ENCODE measurements at places on chromosomes 3 and 15.
A peak's percentile ranks its signal among the peaks of the same experiment; 100 is the strongest.

GRCh38 chr3:51773529-51774056 lies 5.4 kb downstream of the IQCF6 start:
- no peak for DNase-seq

GRCh38 chr3:44501971-44502370 lies 24.5 kb upstream of the ZNF445 start:
- no peak for DNase-seq

GRCh38 chr3:38837358-38837757 lies 21.3 kb upstream of the SCN10A start:
- no peak for DNase-seq

- DNase-seq = peak; percentile 73
These were observed 451 bp downstream of the CHCHD4 start for GRCh38 chr3:14124223-14124614.

DNA sequence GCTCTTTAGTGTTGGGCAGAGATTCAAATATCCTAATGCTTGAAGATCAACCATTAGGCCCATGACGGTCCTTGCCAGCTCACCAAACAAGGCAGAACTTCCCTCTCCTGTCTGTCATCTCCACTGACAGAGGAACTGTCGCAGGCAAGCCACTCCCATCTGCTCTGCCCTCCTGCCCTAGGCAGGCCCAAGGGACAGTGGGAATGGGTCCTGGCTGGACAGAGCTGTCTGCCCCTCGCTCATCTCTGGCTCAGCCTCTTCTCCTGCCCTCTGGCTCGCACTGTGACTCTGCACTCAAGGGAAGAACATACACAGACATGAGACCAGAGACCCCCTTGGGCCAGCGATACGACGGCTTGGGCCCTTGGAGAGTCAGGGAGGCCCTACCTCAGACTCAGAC lies 7.6 kb upstream of the MUSTN1 start:
- peak; percentile 50 for DNase-seq

DNA sequence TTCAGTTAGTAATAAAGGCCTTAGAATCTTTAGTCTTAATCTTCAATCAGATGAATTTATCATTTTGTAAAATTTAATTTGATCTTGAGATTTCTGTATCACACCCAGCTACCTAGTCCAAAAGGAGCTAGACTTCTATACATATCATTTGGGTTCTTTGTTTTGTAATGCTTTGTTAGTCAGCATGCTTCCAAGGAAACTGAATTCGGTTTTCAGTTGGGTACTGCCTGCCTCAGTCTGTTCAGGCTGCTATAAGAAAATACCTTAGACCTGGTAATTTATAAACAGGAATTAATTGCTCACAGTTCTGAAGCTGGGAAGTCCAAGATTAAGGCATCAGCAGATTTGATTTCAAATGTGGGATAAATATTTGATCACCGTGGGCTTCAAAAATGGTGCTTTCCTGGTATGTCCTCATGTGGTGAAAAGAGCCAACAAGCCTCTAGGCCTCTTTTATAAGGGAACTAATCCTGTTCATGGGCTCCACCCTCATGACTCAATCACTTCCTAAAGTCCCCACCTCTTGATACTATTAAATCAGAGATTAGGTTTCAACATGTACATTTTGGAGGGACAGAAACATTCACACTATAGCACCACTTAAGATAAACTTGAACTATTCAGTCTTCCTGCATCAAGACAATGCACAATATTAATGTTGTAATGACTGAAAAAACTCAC lies 800.7 kb downstream of the NAALADL2 start:
- no peak for DNase-seq

DNA sequence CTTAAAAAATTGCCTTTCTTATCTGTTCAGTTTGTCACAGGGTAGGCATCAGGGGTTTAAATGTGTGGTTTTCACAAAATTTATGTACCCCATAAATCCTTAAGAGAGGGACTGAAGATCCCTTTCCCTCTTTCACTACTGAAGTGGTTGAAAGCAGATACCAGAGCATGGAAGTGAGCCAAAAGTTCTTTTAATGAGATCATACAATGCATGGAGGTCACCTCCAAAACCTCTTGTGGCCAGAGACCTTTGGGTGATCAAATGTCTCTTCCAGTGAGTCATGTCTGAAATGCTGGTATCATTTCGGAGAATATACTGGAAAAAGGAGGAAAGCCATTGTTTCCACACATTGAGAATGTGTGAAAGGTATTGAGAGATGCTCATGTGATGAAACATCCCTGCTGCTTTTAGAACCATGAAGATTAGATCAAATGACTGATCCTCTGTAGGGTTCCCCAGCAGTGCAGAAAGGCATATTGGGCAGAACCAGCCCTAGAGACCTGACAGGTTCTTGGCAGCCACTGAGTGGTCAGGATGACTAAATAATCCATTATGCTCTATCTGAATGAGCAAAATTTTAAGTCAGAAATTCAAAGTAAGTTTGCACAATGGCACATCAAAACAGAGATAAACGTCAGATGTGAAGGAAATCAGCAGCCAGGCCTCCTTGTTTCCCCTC lies 165.8 kb upstream of the SLC2A2 start:
- no peak for DNase-seq

DNA sequence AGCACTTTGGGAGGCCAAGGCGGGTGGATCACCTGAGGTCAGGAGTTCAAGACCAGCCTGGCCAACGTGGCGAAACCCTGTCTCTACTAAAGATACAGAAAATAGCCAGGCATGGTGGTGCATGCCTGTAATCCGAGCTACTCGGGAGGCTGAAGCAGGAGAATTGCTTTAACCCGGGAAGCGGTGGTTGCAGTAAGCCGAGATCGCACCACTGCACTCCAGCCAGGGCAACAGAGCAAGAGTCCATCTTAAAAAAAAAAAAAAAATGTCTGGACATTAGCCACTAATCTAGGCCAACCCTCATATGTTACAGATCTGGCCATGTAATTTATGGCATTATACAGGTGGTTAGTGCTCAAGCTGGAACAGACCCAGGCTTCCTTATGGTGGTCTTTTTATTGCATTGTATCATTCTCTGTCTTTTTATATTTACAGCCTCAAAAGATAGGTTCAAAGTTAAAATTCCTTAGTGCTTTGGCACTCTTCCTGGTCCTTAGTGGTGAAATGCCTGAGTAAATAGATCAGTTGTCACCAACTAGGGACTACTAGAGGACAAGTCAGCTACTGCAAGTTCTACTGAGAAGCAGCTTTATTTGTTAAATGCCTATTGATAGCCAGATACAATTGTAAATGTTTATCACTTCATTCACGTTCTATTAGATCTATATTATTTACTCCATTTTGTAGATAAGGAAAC lies 16.0 kb downstream of the STARD9 start:
- DNase-seq = no peak

Measured in posterior cingulate gyrus (tissue), 11 donors.